Muscle of back (tissue), 13 donors: ENCODE measurements at places on chromosomes 5 and 9. TPM values are rescaled to one million over a fixed set of nuclear protein-coding genes. Genes with fewer than 3 reads are reported as not detected.

Gene SPATA31D4
- not detected for polyA plus RNA-seq

Gene ADRA1B
- polyA plus RNA-seq = not detected

Gene C5orf58
- 0.55 TPM for polyA plus RNA-seq

Gene TMEM215
- 1.8 TPM for polyA plus RNA-seq

Gene FBP2
- polyA plus RNA-seq = 89.1 TPM

Gene GNA14
- 2.8 TPM for polyA plus RNA-seq

Gene SLC25A2
- polyA plus RNA-seq = 0.17 TPM

Gene NIPBL
- polyA plus RNA-seq = 36.4 TPM
